CD14-positive monocyte (primary cell): ENCODE measurements at places on chromosomes 1 and 21.

GRCh38 chr1:147072482-147073432 lies 99.5 kb downstream of the PRKAB2 start:
- DNase-seq = no peak

DNA sequence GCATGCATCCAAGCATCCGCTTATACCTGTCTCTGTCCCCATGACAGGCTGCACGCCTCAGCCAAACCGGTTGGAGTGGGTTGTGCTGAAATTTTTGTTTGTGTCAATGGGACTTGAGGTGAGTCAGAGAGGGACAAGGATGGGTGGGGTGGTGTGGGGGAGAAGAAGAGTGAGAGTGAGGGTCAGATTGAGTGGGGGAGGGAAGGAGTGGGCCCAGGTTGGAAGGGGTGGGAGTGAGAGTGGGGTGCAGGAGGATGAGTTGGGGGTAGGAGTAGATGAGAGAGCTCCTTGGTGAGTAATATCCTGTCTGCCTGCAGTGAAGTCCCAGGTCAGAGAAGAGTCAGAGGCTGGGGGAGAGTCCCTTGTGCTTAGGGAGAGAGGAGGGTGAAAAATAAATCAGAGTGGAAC lies 3.3 kb upstream of the NECTIN4 start:
- peak; percentile 67 for DNase-seq

GRCh38 chr21:39105341-39105765 lies 77.9 kb downstream of the PSMG1 start:
- peak; percentile 47 for DNase-seq

DNA sequence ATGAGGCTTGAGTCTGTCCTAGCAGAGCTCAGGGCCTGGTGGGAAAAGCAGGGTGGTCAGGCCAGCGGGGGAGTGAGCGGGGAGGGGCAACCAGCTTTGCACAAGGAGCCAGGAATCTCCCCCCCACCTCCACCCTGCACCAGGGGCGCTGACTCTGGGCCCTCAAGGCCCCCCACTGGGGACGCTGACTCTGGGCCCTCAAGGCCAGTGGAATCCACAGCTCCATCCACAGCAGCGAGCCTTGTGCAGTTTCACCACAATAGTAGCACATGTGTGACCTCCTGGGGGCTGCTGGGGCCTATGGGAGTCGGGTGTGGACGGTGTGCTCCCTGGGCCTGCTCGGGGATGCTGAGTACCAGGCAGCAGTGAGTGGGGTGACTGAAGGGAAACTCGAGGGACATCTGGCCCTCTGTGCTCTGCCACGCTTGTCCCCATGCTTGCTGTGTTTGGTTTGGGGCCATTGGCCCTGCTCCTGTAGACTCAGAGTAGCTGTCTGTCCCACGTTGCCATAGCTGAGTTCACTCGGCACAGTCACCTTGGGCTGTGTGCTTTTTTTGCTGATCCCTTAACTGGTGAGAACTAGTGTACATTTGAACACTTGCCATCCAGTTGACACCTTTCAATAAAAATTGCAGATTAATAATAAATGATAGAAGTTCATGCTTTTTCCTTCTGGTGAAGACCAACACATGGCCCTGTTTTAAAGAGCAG lies 89.2 kb downstream of the ADARB1 start:
- no peak for DNase-seq

- DNase-seq = no peak
These were observed 179.7 kb upstream of the C1orf174 start for GRCh38 chr1:4079815-4080214.

GRCh38 chr21:42048870-42049577 lies 22.1 kb upstream of the UMODL1 start:
- no peak for DNase-seq

DNA sequence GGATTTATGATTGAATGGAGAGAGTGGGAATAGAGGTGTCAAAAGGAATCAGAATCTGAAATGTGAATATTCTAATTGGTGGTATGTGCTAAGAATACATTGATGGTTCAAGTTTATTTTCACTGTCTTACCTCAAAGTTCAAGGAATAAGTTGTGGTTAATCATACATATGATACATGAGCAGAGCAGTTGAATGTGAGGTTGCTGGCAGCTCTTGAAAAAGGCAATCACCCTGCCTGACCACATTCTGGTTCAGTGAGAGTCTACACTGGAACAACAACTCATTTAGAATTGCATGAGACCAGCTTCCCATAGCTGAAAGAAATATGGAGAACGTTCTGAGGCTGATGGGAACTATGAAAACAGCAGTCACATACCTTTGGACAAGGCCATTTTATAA lies 68.3 kb upstream of the ARHGAP29 start:
- DNase-seq = no peak

DNA sequence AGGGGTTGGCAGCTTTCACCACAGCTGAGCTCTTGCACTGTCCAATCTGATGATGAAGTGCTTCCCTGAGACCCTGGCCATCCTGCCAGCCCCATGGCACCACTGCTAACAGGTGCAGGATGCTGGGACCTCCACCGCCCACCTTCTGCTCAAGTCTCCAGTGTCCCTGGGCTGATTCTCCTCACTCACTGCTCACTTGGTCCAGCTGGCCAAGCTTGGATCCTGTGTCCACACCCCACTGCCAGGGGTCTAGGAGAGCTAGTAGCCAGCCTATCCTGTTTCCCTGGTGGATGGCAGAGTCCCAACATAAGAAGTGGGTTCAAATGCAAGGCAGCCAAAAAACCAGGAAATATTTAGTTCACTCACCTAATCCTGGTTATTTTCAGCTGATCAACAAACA lies 217.2 kb upstream of the IRF2BP2 start:
- no peak for DNase-seq

- no peak for DNase-seq
These were observed 13.0 kb downstream of the GRHL3 start for GRCh38 chr1:24331961-24332673.

- no peak for DNase-seq
These were observed 425.5 kb downstream of the NUF2 start for GRCh38 chr1:163747261-163747660.

DNA sequence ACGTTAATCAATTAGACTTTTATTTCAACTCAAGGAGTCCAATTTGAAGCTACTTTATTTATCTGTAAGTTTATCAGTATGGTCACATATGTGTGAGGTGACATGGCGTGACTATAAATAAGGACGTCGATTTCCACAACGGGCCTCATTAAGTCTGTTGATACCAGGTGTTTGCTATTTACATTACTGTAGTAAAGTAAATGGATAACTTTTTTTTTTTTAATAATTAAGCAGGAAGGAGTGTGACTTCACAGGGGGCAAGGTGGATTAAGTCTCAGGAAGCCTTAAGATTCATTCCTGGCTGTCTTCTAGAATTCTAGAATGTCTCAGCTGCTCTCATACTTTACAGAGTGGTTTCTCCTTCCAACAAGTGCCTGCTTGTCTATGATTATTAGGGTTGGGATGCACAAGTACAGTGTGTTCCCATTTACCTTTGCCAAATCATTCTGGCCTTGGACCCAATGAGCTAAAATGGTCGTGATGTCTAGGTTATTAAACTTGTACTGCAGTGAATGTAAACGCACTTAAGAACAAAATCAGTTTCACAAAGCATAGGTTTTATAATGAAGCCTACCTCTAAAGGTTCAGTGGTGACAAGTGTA lies 15.5 kb downstream of the MAP3K7CL start:
- DNase-seq = no peak

DNA sequence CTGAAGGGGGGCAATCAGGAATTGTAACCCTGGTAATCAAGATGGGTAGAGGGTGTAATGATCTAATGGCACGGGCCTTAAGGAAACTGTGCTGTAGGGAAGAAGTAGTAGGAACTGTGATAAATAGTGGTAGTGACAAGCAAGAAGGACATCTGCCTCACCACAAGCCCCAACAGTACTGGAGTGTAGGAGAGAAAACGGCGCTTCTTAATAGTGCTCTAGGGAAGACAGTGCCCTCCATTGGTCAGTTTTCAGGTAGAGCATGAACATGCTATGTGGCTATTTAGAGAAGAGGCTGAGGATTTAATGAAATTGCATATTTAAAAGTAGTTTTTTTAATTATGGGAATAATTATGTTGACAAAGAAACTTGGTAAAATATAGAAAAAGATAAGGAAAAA lies 32.2 kb downstream of the SLC30A7 start:
- no peak for DNase-seq

- DNase-seq = no peak
These were observed 47.6 kb upstream of the DMRTB1 start for GRCh38 chr1:53411541-53412152.

DNA sequence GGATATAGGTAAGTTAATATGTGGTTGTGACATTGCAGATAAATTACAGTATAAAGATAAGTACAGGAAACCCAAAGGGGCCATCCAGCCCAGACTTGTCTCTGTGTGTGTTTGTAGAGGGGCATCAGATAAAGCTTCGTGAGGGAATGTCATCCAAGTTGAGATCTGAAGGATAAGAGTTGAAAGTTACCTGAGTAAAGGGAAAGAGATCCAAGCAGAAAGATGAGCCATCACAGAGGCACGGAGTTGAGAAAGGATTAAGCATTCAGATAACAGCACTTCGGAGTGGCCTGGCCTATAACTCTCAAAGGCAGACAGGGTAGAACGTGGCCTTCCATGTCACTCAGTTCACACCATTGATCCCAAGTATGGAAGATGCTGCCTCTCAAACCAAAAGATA lies 749.1 kb downstream of the ADGRL2 start:
- no peak for DNase-seq

- DNase-seq = peak; percentile 83
These were observed 84.1 kb downstream of the TM2D1 start for GRCh38 chr1:61640531-61641530.

- no peak for DNase-seq
These were observed 14.3 kb downstream of the PLEKHA6 start for GRCh38 chr1:204345438-204345841.

DNA sequence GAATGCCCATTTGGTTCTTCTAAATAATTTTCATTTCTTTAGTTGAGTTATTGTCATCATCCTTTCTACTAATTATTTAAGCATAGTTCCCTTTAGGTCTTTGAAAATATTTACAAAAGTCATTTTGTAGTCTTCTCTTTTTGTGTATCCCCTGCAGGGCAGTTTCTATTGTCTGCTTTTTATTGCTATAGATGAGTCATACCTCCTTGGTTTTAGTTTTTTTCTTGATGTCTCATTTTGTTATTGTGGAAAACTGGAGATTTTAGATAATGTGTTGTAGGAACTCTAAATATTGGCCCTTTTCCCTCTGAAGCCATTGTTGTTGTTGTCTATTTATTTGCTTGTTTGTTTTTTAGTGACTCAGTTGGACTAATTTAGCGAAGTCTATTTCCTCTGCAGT lies 387.9 kb downstream of the NUF2 start:
- no peak for DNase-seq

- no peak for DNase-seq
These were observed 61.8 kb downstream of the KIF26B start for GRCh38 chr1:245216366-245217115.

DNA sequence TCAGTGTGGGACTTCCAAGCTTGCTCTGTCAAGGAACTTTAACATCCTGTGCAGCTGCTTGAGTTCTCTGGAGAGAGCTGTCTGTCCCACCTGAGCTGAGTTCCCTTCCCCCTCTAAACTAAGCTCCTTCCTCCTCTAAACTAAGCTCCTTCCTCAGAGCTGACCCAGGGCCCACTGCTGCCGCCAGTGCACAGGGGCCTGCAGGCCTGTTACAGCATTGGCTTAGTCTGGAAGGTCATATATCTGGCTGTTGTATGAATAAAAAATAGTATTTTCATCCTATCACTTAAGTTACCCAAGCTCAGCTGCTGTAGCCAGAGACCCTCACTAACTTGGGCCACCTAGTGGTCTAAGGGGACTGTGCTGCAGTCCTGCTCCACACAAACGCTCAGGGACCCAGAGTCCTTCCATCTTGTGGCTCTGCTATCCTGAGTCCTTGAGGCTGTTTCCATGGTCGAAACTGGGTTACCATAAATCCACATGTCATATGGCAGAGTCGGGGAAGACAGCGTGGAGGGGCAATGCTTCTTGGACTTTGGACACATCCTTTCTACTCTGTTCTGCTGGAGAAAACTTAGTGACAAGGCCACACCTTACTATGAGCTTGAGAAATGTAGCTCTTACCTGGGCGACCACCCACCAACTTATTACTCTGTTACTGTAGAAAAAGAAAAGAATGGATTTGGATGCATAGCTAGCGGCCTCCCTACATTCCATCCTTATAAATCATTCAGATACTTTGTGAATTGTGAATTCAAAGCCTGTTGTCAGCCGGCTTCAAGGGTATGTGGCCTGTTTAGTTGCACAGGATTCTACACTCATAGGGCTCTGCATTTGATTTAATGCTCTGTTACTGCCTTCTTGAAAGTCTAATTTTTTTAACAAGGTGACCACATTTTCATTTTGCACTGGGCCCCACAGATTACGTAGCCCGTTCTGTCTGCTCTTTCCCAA lies 71.4 kb upstream of the GCLM start:
- DNase-seq = no peak

GRCh38 chr21:44858291-44858690 lies 15.2 kb downstream of the PTTG1IP start:
- no peak for DNase-seq

- DNase-seq = no peak
These were observed 76.7 kb upstream of the ARHGEF16 start for GRCh38 chr1:3377604-3378279.

DNA sequence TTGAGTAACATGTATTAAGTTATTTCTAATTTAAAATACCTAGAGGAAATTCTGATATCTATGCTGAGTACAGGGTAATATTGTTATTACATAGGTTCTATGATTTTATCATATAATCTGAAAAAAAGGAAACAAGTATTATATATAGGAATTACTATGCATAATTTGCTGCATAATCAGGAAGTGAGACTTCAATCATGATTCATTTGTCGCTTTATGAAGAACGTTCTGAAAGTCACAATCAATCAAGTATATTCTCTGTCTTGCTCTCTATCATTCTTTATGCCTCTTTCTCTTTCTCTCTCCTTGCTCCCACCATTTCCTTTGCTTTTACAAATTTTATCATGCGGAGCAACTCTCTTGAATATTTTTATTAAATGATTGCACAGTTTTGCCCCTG lies 1130.3 kb downstream of the PLA2G4A start:
- no peak for DNase-seq

DNA sequence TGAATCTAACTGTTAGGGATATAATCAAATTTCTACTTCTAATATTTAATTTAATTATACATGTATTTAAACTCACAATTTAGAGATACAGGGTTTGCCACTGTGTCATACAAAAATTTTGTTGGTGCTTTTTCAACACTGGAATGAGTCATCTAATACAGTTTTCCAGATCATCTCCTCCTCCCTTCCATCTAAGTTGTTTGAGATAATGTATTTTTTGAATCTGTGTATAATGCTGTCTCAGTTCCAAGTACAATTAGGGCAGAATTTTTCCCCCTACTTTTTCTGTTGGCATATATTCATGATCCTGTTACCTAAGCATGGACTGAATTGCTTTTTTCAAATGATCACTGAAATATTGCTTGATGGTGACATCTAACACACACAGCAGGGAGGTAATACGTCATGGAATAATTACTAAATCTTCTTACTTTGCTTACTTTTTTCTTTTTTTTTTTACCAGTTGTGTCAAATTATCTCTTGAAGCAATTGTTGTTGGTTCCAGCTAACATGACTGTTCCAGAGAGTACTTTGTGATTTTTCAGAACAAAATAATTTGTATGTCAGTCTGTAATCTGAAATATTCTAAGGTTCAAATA lies 146.0 kb downstream of the MAGI3 start:
- no peak for DNase-seq

GRCh38 chr1:30363031-30363430 lies 360.4 kb downstream of the MATN1 start:
- DNase-seq = no peak

GRCh38 chr1:246428542-246429308 lies 78.4 kb downstream of the SMYD3 start:
- no peak for DNase-seq

GRCh38 chr1:157495285-157495684 lies 57.0 kb downstream of the FCRL5 start:
- DNase-seq = no peak
